ENCODE measurements at places on chromosomes 3 and 15.

GRCh38 chr3:171049861-171050444 is 23.4 kb upstream of the SLC2A2 start:
- no peak for DNase-seq

- no peak for DNase-seq
Measured at GRCh38 chr3:40166997-40167396, 142.5 kb upstream of the EIF1B start.

- DNase-seq = no peak
Measured at GRCh38 chr3:25727316-25727715, 55.9 kb downstream of the NGLY1 start.

GRCh38 chr15:57329582-57330367 is 46.5 kb upstream of the CGNL1 start:
- no peak for DNase-seq

GRCh38 chr15:45664451-45664850 is 29.6 kb downstream of the SQOR start:
- DNase-seq = no peak

DNA sequence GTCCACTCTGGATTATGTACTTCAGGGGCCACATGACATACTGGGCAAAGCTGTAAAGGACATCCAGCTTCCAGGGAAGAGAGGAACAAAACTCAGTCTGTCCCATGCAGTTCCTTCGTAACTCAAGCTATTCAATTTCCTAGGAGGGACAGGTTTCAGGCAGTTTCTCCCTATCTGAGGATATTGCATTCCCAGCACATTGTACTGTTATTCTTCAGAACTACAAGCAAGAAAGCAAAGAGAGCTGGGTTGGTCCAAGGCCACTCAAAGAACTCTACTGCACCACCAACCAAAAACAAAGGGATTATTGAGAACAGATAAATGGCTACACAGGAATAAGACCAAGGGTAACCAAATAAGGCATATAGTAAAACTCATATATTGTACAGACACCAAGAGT is 117.6 kb upstream of the ARL6 start:
- no peak for DNase-seq

DNA sequence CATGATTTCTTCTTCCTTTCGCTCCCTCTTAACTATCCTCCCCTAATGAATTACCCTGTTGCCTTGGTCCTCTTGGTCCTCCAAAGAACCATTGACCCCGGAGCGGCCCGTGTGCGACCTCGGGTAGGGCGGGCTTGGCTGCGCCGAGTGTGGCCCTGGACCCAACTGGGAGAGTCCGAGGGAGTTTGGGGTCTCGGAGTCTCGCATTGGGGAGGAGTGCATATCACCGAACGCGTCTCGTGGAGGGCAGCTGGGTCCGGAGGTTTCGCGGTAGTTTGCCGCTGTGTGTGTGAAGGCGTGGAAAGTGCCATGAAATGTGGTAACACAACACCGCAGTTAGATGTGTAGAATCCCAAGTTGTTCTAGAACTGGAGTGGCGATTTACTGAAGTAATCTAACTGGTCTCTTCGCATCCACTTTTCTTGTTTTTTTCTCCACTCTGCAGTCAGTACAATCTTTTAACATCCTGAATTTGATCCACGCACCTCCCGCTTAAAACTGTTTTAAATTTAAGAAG is 363 bp downstream of the GTF2E1 start:
- no peak for DNase-seq

GRCh38 chr3:13352621-13353131 is 67.4 kb downstream of the NUP210 start:
- DNase-seq = no peak

DNA sequence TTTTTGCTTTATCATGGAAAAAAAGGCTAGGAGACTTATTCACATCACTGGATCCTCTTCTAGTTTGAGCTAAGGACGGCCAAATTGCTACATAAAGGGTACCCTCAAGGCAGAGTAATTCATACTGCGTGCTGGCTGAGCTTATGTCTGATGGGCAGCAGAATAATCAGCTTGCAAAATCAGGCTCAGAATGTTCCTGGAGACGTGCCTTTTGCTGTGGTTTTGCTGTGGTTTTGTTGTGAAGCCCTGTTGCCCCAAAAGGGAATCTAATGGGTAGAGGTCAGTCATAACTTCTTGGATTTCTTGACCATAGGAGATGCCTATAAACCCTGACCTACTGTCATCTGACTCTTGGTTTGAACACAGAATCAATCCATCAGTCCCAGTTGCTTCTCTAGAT is 189.9 kb downstream of the SOX2 start:
- DNase-seq = no peak

- no peak for DNase-seq
Measured at GRCh38 chr15:47506329-47507100, 210.8 kb upstream of the SEMA6D start.

DNA sequence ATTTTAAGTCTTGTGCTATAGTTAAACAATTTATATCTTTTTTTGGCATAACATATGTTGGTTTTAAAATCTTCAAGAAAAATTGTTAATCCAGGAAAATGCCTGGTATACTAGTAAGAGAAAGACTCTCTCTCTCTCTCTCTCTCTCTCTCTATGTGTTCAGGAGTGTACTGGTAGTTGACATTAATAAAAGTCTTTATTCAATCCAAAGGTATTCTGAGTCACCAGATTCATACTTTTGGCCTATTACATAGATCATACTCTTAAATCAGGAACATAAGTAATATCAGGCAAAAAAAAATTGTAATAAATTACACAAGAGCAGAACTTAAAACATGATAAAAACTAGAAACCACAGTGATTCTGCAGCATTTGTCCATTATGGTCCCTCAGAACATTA is 70.2 kb downstream of the TFG start:
- DNase-seq = no peak

- no peak for DNase-seq
Measured at GRCh38 chr15:41578736-41579383, 19.8 kb downstream of the TYRO3 start.

DNA sequence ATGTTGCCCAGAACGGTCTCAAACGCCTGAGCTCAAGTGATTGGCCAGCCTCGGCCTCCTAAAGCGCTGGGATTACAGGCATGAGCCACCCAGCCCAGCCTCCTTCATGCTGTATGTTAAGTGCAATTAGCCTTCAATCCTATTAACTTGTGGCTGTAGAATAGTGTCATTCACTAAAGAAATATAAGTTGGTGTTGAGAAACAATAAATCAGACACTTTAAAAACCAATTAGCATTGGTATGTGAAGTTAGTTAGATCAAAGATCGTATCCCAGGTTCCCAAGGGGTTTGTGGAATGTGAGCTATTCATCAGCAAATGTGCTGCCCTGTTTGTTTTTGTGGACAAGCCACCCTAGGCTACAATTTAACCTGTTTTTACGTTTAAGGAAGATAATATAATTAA is 11.0 kb upstream of the PIK3CB start:
- DNase-seq = no peak

GRCh38 chr15:26260517-26261133 is 397.5 kb upstream of the ATP10A start:
- DNase-seq = no peak

DNA sequence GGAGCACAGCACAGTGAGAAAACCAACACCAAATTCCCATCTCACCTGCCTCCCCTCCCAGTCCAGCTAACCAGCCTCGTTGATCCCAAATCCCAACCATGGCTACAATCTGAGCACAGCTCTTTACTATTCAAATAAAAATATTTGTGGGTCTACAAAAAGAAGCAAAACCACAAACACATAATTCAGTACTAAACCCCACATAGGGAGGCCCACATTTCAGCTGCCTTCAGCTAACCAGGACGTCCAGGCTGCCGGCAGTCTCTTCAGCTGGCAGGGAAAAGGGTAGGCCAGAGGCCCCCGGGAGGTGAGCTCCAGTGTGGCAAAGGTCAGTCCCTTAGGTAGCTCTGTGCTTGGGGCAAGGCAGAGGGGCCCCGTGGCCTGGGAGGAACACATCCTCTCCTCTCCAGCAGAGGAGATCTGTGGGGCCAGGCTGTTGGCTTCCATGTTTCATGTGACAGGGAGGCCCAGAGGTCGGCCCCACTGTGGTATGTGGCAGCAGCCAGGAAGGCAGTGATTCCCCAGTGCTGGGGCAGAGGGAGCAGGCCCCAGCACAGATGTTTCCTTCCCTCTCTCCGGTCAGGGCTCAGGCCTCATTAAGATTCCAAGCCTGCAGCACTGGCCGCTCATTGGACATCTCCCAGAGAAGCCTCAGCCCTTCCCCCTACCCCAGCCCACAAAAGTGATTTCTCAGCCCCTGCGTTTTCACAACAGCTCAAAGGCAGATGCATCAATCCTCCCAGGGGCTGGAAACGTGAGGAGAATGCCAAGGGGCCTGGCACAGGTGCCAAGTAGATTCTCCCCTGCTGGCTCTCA is 381.4 kb downstream of the NTRK3 start:
- DNase-seq = no peak

DNA sequence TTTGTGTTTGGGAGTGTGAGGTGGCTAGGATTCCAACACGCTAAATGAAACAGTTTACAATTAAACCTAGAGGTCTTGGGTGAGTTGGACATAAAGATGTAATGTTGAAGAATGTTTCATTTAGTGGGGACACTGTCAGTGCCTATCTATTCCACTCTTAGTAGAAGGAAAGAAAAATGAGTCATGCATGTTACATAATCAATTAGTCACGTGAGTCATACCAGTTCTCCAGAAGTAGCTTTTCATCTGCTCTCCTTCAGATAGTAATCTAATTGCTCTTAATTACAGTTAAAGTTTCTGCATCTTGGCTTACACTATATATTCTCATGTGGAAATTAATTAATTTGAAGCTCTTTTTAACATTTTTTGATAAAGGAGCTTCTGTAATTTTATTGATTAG is 115.7 kb upstream of the P2RY1 start:
- no peak for DNase-seq

DNA sequence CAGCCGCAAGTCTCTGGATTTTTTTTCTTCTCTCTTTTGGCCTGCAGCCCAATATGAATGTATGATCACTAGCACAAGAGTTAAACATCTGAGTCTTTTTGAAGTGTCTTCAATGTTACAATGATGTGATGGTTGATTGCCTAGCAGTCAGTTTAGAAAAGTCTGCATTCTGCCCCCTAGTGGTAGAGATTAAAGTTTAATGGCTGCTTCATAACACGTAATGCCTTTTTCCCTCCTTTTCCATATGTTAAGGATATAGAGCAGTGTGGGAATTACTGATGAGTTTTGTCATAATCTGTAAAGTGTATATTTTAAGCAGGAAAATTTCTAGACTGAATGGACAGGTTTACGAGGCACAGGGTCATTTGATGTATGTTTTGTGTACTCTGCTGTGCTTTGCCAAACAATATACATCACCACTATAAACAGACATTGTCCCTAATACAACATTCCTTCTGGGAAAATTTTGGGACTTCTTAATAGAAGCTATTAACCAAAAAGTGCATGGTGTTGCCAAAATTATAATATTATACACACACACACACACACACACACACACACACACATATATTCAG is 1038.5 kb upstream of the NR2F2 start:
- no peak for DNase-seq

GRCh38 chr15:58689646-58690045 is 59.9 kb downstream of the ADAM10 start:
- no peak for DNase-seq

DNA sequence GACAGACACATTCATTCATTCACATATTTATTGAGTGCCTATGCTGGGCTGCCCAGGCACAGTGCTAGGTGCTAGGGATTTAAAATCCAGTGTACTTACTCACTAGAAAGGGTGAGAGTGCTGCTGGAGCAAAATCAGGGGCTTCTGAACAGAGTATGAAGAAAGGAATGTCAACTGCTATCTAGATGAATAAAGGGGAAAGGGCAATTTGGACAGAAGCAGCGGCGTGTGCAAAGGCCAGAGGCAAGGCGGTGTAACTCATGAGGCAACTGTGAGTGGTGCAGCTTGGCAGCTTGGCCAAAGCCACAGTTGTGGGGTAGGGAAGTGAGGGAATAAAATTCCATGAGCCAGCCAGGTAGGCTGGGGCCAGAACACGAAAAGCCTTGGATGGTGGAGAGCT is 76.7 kb downstream of the RAD18 start:
- no peak for DNase-seq

- no peak for DNase-seq
Measured at GRCh38 chr15:75149867-75150709, 51.6 kb upstream of the C15orf39 start.

DNA sequence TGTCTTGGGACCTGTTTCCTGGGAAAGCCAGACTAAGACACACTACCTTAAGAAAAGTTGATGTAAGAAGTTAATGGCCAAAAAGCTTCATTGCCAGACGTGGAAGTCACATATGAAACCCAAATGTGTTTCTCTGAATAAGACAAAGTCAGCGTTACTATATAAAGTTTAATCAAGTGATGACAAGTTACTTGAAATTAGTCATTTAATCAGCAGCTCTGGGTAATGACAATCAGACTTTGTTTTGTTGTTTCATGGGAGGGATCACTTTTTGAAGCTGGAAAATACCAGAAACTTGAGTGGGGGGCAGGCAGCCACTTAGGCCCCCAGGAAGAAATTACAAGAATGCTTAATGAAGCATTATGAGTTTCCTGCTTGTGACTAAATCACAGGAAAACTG is 218.6 kb downstream of the PTPRG start:
- DNase-seq = no peak

- DNase-seq = no peak
Measured at GRCh38 chr3:157652366-157652765, 149.2 kb upstream of the VEPH1 start.

GRCh38 chr15:85024509-85025336 is 43.1 kb downstream of the PDE8A start:
- DNase-seq = no peak

DNA sequence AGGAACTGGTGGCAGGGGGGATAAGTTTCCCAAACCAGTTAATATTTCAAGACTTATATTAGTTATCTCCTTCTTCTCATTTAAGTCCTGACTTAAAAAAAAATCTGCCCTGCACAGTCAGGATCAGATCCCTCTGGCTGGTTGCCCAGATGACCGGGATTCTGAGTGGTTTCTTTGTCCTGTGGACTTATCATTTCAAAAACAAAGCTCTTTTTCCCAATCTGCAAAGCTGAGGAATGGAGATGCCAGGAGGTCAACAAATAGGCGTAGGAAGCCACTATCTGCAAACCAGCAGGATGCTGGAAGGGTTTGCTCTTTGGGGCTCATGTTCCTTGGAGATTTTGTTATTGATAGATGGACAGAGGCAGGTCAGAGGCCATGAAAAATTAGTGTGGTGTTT is 5.8 kb downstream of the C3orf20 start:
- DNase-seq = no peak

DNA sequence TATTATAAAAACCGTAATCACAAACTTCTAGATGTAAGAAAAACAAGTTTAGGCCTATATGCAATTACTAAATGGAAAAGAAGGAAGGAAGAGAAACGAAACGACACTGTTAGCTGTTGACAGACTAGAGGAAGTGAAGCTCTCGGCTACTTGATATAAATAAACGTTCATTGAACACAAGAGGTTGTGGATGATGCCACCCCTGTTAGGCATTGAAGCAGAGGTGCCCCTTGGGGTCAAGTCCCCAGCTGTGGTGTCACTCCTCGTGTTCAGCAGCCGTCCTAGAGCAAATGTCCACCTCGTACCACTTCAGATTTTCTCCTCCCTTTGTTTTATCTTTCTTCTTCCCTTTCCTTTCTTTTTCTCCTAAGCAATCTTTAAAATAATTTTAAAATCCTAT is 146.5 kb upstream of the UBE2E1 start:
- no peak for DNase-seq

- no peak for DNase-seq
Measured at GRCh38 chr15:65460741-65461347, 38.1 kb upstream of the IGDCC4 start.
